Melanocyte of skin (primary cell): ENCODE measurements at places on chromosomes 12 and 14. TPM values are rescaled to one million over a fixed set of nuclear protein-coding genes. Genes with fewer than 3 reads are reported as not detected.

The TAS2R20 gene
- 3.9 and 4.3 TPM in 2 replicates for total RNA-seq

The PSMB11 gene
- not detected in 2 replicates for total RNA-seq

The ENDOU gene
- not detected in 2 replicates for total RNA-seq

The VWF gene
- total RNA-seq, result 0.34 and 1.1 TPM in 2 replicates

The KRT5 gene
- 0.69 TPM in 1 of 2 replicates, not detected in the other for total RNA-seq

The KRT77 gene
- not detected in 2 replicates for total RNA-seq

The CLEC9A gene
- not detected in 2 replicates for total RNA-seq

The TOMM20L gene
- total RNA-seq, result not detected in 2 replicates

The CLEC14A gene
- not detected in 2 replicates for total RNA-seq

The AEBP2 gene
- 10.7 and 20.4 TPM in 2 replicates for total RNA-seq

The PYM1 gene
- total RNA-seq, result 29.6 and 35.6 TPM in 2 replicates

The RHEBL1 gene
- 1.4 and 2.2 TPM in 2 replicates for total RNA-seq

The RARG gene
- total RNA-seq, result 31.3 and 34.6 TPM in 2 replicates

The KRT80 gene
- total RNA-seq, result under 0.01 TPM in 2 replicates

The OVCH1 gene
- under 0.01 and 0.15 TPM in 2 replicates for total RNA-seq

The TAS2R31 gene
- total RNA-seq, result 3.3 and 6.8 TPM in 2 replicates

The INHBE gene
- total RNA-seq, result not detected in 2 replicates

The SLC5A8 gene
- total RNA-seq, result 0.15 and 0.67 TPM in 2 replicates

The TPI1 gene
- 916 and 955 TPM in 2 replicates for total RNA-seq

The TPH2 gene
- total RNA-seq, result not detected in 2 replicates

The FAM186B gene
- 0.36 and 1.7 TPM in 2 replicates for total RNA-seq

The ZDHHC22 gene
- not detected in 2 replicates for total RNA-seq

The STYK1 gene
- total RNA-seq, result not detected in 2 replicates

The SLC6A15 gene
- total RNA-seq, result 56.8 and 62.9 TPM in 2 replicates

The CEBPE gene
- total RNA-seq, result not detected in 2 replicates

The PLEK2 gene
- total RNA-seq, result 0.67 and 1.1 TPM in 2 replicates

The ZBTB25 gene
- 7.6 and 14.5 TPM in 2 replicates for total RNA-seq

The MYH7 gene
- not detected in 2 replicates for total RNA-seq

The AQP5 gene
- not detected in 2 replicates for total RNA-seq

The NKX2-1 gene
- total RNA-seq, result not detected in 2 replicates

The C12orf56 gene
- total RNA-seq, result not detected in 2 replicates

The STON2 gene
- 2.3 and 3.0 TPM in 2 replicates for total RNA-seq

The POTEG gene
- not detected in 2 replicates for total RNA-seq

The C14orf132 gene
- total RNA-seq, result 3.0 and 7.1 TPM in 2 replicates

The TBX3 gene
- 0.34 and 1.1 TPM in 2 replicates for total RNA-seq
